ENCODE measurements at places on chromosomes 7 and 10.

GRCh38 chr10:132112611-132113010 lies 46.9 kb downstream of the JAKMIP3 start:
- no peak for DNase-seq

DNA sequence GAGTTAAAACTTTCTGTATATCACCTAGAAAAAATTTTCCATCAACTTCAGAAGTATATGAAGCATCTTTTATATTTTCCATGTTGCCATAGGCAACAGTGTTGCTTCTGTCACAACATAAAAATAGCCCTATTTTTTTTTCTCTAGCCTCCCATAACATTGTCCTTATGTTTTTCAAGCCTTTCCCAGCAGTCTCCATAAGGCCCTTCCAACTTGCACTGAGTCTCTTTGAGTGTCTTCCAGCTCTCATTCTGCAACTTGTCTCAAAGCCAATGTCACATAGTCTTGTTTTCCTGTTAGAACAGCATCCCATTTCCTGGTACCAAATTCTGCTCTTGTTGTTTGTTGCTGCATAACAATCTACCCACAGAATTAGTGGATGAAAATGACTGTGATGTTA lies 1055.5 kb upstream of the GHITM start:
- DNase-seq, result no peak

GRCh38 chr10:32256613-32257437 lies 90.1 kb downstream of the EPC1 start:
- DNase-seq, result peak; percentile 46

GRCh38 chr7:157273208-157274093 lies 63.4 kb upstream of the DNAJB6 start:
- DNase-seq, result peak; percentile 56

GRCh38 chr10:15485684-15486316 lies 114.7 kb upstream of the FAM171A1 start:
- no peak for DNase-seq

DNA sequence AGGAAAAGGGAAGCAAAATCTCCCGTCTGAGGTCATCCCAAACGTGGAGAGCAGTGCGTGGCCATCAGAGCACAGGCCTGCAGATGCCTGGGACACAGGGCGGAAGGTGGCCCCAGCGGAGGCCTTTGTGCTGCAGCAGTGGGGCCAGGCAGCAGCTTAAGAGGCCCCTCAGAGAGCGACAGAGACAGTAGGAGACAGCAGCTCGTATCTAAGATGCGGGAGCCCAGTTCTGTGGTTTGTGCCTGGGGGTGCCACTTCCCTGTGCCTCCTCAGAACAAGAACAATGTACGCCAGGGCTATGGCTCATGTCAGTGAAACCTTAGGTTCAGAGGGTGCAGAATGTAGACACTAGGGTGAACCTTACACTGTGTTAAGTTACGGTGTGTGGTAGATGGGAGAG lies 316.6 kb upstream of the AKR1E2 start:
- no peak for DNase-seq

- DNase-seq, result no peak
Observed at GRCh38 chr7:3866277-3866676, 565.2 kb downstream of the SDK1 start.

DNA sequence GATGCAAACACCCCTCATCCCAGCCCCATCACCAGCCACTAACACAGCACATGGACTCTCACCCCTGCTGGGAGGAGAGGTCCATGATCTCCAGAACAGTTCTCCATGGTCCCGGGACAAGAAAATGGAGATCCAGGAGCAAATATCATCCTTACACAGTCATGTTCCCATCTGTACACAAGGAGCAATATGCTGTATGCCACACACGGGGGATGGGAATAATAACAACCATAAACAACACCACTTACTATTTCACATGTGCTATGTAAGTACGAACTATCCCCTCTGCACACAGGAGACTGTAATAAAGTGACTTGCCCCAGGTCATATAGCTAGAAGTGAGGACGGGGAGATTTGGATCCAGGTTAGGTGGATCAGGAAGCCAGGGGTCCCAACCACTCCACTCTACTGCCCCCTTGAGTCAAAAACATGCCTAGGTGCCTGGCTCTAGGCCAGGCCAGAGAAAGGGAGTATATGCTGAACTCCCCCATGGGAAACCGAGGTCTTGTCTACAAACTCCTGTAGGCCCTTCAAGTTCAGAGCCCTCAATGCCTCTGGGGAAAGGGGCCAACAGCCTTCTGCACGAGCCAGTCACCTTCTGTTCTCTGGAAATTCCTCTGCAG lies 34.1 kb downstream of the LRRC20 start:
- peak; percentile 32 for DNase-seq

DNA sequence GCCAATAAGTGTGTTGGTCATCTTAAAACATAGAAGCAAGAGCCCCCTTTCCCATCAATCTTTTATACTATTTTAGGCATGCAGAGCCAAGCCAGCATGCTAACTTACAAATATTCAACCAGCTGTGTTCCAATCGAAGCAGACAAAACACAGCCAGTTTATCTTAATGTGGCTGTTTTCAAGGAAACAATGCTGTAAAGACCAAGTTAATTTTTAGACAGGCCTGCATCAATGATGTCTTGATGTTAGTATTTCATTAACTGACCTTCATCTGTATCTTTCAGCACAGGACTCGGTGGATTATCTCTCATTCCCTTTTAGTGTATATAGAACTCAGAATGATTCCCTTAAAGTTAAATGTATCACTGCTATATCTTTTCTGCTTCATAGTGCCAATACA lies 262.0 kb upstream of the ZWINT start:
- DNase-seq, result no peak

GRCh38 chr10:88763441-88763840 lies 3.6 kb downstream of the LIPN start:
- no peak for DNase-seq

GRCh38 chr7:97450516-97450915 lies 281.4 kb upstream of the TAC1 start:
- no peak for DNase-seq

DNA sequence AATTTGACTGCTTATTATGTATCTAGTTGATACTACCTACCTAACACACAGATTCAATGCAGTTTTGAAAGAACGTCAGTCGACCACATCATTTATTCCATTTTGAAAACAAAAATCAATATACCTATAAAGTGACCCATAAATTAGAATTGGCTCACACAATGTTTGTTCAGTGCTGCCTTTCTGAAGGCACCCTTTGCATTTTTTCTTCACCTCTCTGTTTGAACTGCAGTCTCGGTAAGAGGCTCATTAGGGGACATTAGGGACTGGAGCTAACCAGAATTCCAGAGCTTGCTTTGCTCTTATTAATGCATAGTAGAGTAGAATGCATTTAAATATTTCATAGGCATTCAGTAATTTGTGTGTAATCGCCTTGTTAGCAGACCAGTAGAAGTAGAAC lies 234.1 kb downstream of the FOXP2 start:
- no peak for DNase-seq

DNA sequence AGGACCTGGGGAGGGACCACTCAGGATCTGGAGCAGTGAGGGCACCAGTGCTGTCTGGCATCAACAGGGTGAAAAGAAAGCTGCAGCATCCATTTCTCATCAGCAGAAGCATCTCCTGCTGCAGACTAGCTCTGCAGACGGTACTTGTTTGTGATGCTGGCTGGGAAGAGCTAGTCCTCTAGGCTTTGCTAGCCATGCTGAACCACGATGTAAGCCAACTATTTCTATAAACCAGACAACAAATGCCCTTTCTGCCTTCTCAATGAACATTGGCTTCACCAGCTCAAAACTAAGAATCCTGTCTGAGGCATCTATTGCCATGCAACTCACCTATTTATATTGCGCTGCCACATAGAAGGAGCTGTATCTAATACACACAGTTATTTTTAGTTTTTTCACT lies 65.6 kb downstream of the CTTNBP2 start:
- DNase-seq, result no peak

- no peak for DNase-seq
Observed at GRCh38 chr7:70520611-70521010, 611.3 kb upstream of the GALNT17 start.

DNA sequence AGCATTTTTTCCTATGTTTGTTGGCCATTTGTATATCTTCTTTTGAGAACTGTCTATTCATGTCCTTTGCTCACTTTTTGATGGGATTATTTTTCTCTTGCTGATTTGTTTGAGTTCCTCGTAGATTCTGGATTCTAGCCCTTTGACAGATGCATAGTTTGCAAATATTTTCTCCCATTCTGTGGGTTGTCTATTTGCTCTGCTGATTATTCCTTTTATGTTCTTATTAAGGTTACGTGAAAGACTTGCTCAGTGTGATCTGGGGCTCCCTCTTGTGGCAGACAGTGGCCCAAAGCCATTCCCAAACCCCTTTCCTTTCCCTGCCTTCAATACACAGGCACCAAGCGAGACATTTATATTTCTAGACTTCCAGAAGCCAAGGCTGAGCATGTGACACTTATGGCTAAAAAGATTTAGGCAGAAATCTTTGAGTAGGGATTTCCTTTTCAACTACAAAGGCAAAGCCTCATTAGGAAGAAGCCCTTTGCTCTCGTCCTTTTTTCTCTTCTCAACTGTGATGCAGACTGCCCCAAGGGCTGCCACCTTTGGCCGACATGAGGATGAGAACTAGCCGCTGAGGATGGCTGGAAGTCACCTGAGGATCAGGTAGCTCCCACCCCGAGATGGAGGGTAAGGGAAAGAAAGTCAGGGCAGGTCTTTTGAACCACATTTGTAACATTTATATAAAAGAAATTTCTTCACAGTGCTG lies 23.6 kb downstream of the ST8SIA6 start:
- DNase-seq, result peak; percentile 26

GRCh38 chr7:112172870-112173567 lies 33.2 kb downstream of the DOCK4 start:
- no peak for DNase-seq

DNA sequence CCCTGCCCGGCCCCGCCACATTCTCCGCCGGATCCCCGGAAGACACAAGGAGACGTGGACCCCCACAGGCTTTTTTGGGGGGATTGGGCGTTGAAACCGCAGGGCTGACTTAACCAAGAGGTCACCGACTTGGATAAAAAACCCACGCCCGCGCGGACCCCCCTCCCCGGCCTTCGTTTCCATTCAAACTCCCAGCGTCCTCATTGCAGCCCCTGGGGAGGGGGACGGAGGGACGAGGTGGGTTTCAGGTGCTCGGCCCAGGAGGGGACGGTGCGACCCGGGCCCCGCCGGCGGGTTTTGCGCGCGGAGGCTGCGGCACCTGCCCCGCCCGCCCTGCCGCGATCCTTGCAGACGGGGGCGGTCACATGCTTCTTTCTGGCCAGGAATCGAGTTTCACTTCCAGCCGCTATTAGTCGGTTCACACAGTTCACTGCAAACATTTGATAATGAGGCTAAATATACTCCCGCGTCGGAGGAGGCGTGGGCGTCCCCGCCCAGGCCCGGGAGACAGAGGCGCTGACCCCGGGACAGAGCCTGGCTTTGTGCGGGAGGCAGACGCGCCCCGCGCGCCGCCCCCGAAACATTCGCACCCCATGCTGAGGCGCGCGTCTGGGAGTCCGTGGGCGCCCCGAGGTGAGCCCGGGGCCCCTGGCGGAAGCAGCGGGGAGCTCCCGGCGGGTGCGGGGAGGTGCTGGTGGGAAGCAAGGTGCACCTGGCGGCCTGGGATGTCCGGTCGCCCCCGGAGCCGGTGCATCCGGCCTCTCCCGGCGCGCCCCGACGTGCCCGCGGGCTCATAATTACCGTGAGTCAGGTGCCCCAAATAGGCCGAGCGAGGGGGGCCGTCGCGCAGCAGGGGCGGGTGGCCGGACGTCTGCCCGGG lies 2.7 kb upstream of the PDGFA start:
- no peak for DNase-seq

DNA sequence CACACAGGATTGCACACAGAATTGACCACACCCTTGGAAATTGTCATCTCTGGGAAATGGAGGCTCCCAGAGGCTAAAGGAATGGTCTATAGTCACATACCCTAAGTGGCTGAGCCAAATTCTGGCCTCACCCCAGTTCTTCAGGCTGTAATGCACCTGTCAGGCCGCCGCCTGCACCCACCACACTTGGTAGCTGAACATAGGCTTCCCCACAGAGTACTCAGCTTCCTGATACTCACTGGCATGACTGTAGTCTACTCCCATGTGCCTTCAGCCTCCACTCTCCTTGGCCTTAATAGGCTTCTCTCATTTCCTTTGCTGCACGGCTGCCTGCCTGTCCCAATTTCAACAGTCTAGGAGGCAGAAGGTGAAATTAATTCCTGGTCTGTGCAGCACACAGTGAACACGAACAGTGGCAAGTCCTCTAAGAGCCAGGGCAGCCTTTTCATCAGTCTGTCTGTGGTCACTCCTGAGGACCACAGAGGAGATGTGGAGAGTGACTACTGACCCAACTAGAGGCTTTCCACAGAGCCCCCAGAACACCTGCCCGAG lies 42.5 kb downstream of the NUDCD3 start:
- no peak for DNase-seq

- DNase-seq, result no peak
Observed at GRCh38 chr10:110651044-110651958, 7.2 kb downstream of the RBM20 start.

Data from AML-193 (cell line).